ENCODE measurements at places on chromosomes 6 and 20.
A peak's percentile ranks its signal among the peaks of the same experiment; 100 is the strongest.

- no peak for DNase-seq
Observed at GRCh38 chr6:33430334-33430733, 10.5 kb downstream of the SYNGAP1 start.

DNA sequence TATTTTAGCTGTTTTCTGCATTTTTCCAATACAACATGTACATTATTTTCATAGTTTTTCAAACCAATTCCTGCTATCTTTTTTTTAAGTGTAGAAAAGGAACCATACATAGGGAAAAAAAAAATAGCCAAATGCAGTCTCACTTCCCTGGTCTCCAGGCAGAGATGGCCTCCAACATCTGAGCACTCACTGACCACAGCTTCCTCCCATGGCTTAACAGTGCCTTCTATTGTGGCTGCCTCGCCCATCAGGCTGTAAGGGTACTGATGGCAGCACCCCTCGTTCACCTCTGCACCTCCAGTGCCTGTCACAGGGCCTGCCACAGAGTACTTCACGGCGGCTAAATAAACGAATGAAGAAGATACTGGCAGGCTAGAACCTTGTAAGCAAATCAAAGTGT lies 591.1 kb downstream of the PTPRT start:
- DNase-seq = no peak

GRCh38 chr6:158729906-158730540 lies 80.2 kb downstream of the SYTL3 start:
- DNase-seq = no peak

- no peak for DNase-seq
Observed at GRCh38 chr6:106536851-106537250, 92.4 kb downstream of the RTN4IP1 start.

- no peak for DNase-seq
Observed at GRCh38 chr6:119002069-119002468, 67.1 kb upstream of the MCM9 start.

DNA sequence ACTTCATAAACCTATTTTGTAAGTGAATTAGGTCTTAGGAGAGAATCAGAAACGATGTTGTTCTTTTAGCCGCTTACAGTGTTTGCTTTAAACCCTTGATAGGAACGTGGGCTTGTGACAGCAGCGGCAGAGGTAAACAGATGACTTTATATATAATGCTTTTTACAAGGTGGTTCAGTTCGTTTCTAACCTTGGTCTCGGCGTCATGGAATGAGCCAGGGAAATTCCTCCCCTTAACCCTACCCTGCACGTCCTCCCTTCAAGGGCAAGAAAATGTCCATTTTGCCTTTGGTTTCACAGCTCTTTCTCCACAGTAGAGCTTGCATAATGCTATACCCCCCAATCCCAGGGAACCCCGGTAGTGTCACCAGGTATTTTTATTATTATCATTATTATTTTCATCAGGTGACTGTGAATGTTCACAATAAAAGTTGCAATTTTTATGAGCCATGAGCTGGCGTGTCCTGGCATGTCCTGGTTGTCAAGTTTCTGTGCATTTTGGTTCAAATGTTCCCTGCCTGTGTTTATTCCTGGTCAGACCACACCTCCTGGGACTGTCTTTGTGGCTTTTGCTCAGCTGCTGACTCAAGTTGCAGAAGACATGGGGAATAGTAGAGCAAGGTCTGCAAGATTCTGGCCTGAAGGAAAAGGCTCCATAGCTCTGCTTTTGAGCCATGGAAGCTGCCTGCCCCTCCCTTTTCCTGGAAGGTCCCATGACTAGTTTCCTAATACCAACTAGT lies 112.8 kb upstream of the BMP2 start:
- no peak for DNase-seq

DNA sequence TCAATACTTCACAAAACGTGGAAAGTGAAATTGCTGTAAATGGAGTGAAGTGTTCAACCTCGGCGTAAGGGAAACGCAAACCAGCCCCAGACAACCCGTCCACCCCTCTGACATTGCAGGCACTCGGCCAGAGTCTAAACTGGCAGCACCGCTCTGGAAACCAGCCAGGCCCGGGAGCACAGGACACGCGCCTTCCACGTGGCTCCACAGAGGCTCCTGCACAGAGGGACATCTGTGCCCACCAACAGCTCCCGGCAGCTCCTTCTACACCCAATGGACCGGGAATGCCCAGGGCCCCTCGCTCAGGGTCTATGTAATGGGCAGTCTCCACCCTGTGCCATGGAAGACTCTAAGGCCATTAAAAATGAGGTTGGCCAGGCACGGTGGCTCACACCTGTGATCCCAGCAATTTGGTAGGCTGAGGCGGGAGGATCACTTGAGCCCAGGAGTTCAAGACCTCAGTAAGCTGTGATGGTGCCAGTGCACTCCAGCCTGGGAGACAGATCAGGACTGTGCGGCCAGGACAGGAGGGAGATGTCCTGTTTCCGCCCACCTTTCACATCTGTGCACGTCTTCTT lies 3.4 kb upstream of the HELZ2 start:
- no peak for DNase-seq

DNA sequence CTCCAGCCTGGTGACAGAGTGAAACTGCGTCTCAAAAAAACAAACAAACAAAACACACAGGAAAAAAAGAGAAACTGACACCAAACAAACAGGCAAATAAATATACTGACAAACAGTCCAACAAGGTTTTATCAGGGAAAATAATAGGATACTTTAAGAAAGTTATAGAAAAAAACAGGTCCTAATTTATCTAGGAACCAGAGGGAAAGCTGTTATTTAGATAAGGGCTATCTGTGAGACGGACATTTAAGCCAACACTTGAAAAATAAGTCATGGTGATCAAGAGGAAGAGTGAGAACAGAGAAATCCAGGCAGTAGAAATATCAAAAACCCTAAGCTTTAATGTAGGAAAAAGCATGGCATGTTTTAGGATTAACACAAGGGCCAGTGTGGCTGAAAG lies 68.9 kb downstream of the FAM217A start:
- no peak for DNase-seq

- peak; percentile 58 for DNase-seq
Observed at GRCh38 chr6:36724514-36725390, 27.1 kb downstream of the RAB44 start.

DNA sequence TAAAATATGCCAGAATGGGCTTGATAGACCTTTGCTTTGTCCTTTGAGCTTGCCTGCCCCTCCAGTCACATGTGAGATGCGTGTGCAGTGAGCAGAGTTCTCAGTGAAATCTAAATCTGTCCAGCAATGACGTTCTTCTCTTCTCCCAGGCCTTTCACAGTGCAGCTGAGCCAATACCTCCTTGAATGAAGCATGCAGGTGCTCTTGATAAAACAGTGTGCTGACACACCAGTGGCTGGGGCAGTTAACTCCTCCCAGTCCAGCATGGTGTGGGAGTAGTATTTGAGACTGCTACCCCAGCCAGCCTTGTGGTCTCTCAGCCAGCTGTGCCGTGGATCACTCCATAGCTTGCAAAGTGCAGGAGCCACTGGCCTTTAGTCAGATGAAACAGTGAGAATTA lies 240.5 kb downstream of the FARS2 start:
- DNase-seq = no peak

DNA sequence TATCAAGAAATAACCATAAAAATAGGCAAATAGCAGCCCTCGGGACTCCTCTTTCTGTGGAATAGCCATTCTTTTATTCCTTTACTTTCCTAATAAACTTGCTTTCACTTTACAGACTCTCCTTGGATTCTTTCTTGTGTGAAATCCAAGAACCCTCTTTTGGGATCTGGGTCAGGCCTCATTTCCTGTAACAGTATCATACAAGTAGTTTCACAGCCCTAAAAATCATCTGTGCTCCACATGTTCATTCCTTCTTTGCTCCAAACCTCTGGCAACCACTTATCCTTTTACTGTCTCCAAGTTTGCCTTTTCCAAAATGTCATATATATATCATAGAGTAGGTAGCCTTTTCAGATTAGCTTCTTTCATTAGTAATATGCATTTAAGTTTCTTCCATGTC lies 13.5 kb upstream of the NT5E start:
- peak; percentile 52 for DNase-seq

- peak; percentile 40 for DNase-seq
Observed at GRCh38 chr6:5085648-5086293, 630 bp downstream of the PPP1R3G start.

GRCh38 chr6:75436869-75437268 lies 56.7 kb downstream of the FILIP1 start:
- no peak for DNase-seq

GRCh38 chr6:140809694-140810101 lies 1323.0 kb upstream of the GJE1 start:
- DNase-seq = no peak

GRCh38 chr20:1576641-1577040 lies 19.1 kb upstream of the SIRPD start:
- DNase-seq = no peak

- DNase-seq = peak; percentile 62
Observed at GRCh38 chr6:132530293-132530974, 7.6 kb upstream of the TAAR9 start.

- no peak for DNase-seq
Observed at GRCh38 chr6:128276311-128276710, 244.1 kb downstream of the PTPRK start.

GRCh38 chr6:55399351-55399750 lies 72.1 kb downstream of the GFRAL start:
- no peak for DNase-seq

Measured in fibroblast of skin of scalp (primary cell).